H9 (cell line): ENCODE measurements at places on chromosomes 4 and X.

DNA sequence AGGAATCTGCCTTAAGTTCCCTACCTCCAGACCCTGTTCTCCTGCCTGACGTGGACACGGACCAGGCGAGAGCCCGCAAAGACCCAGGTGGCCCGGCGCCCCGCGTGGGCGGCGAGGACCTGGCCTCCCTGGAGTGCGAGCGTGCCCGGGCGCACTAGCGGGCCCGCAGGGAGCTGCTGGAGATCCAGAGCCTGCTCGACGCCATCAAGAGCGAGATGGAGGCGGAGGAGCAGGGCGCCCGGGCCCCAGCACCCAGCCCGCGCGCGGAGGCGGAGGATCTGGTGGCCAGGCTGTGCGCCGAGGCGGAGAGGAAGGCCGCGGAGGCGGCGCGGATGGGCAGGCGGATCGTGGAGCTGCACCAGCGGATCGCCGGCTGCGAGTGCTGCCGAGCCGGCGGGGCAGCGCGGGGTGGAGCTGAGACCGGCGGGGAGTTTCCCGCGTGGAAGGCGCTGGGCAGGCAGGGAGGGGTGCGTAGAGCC is 18.2 kb downstream of the MRFAP1 start:
- DNase-seq = peak; percentile 49

DNA sequence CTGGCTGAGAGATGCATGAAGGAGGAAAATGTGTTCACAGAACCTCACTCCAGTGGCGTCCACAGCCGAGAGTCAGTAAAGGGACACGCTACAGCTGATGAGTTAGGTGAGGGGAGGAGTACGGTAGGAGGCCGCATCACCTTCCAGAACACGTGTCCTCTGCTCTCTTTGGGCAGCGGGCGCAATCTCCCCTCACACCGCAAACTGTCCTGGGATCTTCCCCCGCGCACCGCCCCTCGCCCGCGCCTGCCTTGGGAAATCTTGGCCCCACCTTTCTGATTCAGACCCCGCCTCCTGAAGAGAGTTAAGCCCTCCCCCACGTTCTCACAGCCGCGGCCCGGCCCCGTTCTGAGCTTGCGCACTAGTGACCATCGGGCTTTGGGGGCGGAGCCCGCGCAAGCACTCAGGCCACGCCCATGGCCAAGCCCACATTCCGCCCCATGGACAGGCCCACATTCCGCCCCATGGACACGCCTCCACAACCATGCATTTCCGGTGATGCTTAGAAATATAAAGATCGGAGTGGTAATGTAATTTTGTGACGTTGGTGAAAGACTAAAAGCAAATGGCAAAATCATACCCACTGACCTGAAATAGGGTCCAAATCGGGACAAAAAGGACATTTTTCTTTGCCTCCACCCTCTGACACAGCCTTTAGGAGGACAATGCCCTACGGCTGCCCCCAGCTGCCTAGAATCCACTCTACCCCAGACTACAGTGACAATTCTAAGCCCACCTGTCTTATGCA is 13.3 kb downstream of the SMIM10 start:
- peak; percentile 93 for DNase-seq

GRCh38 chr4:102959496-102959895 is 60.0 kb downstream of the SLC9B1 start:
- no peak for DNase-seq

DNA sequence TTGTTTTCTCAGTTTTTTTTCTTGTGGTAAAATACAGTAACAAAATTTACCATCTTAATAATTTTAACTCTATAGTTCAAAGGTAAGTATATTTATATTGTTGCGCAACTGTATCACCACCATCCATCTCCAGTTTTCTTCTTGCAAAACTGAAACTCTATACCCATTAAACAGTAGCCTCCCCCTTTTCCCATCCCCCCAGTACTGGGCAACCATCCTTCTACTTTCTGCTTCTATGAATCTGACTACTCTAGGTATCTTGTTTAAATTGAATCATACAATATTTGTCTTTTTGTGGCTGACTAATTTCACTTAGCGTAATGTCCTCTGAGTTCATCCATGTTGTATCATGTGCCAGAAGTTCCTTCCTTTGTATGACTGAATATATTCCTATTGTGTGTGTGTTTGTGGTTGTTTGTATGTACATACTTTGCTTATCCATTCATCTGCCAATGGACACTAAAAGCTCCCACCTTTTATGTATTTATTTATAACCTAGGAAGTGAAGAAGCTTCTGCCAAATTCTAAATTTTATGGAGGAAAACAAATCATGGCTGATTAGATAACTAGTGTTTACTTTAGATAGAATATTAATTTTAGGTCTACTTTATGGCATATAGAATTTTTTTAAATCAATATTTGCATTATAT is 10.0 kb downstream of the ABHD18 start:
- DNase-seq = no peak

GRCh38 chr4:81874661-81875515 is 403.2 kb upstream of the RASGEF1B start:
- no peak for DNase-seq

DNA sequence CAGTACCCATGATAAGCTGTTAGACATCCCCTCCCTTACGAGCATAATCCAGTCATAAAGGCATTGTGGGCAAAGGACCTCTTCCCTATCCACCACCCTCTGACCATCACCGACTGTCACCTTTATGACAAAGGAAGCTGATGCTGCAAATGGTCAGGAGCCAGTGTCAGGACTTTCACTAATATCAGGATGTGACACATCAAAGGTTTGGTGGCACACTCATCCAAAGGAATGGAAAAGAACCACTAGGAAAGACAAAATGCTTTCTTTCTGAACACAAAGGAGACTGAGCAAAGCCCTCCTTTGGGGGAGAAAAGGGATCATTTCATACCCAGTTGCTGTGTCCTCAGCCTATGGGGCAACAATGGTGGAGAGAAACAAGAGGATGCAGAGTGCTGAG is 66.9 kb upstream of the PROM1 start:
- DNase-seq = no peak

DNA sequence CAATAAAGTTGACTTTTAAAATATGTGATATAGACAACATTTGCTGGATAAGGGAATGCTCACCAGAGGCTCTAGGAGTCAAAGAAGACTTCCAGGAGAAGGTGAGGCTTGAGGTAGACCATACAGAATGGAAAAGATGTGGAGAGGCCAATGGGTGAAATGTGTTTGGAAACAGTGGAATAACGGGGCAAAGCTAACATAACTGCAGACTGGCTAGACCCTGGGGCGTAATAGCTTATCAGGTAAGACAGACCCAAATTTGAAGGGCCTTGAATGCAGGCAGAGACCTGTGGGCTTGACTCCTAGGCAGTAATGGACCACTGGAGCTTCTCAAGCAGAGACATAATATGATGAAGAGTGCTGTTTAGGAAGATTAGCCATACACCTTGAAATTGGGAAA is 25.4 kb downstream of the GPC3 start:
- DNase-seq = no peak
